ENCODE measurements at places on chromosomes 6 and 20.
A peak's percentile ranks its signal among the peaks of the same experiment; 100 is the strongest.

DNA sequence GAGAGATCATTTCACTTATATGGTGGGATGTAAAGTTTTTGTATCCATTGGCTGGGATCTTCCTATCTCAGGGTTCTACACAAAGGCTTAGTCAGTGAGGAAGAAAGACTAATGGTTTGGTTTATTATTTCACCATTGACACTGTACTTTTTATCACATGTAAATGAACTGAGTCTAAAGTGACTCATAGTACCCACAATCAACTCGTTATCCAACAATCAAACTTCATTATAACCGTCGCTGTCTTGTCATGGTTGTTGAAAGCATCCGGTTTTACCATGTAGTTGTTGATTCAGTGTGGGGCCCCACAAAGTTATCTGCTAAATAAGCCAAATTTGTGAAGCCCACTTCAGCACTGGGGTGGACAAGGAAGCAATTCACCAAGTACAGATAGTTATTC lies 55.8 kb upstream of the MTRF1L start:
- no peak for DNase-seq

GRCh38 chr20:45969712-45970634 lies 2.0 kb downstream of the ZNF335 start:
- no peak for DNase-seq

DNA sequence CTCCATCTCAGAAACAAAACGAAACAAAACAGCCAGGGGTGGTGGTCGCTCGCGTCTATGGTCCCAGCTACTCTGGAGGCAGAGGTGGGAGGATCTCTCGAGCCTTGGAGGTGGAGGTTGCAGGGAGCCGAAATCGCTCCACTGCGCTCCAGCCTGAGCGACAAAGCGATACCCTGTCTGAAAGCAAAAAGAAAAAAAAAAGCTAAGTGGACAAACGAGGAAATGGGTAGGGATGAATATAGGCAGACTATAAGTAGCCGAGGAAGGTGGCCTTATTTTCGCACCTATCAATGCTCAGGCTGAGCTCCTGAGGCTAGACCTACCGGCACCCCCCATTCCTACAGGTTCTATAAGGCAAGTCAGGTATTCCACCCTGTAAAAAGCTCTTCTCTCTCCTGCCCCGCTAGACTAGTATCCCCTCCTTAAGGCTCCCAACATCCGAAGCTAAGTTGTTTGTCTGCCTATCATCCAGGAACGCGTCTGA lies 650 bp upstream of the CASP8AP2 start:
- DNase-seq, result peak; percentile 65

GRCh38 chr6:73586416-73586974 lies 65.7 kb upstream of the EEF1A1 start:
- DNase-seq, result no peak

- no peak for DNase-seq
Measured at GRCh38 chr6:113647143-113647889, 209.8 kb upstream of the MARCKS start.

Measured in activated CD8-positive, alpha-beta memory T cell treated with anti-CD3 and anti-CD28 coated beads, Interleukin-2, amount 50 U/mL, for 48 hours (primary cell).